ENCODE measurements at places on chromosomes 5 and 9.

DNA sequence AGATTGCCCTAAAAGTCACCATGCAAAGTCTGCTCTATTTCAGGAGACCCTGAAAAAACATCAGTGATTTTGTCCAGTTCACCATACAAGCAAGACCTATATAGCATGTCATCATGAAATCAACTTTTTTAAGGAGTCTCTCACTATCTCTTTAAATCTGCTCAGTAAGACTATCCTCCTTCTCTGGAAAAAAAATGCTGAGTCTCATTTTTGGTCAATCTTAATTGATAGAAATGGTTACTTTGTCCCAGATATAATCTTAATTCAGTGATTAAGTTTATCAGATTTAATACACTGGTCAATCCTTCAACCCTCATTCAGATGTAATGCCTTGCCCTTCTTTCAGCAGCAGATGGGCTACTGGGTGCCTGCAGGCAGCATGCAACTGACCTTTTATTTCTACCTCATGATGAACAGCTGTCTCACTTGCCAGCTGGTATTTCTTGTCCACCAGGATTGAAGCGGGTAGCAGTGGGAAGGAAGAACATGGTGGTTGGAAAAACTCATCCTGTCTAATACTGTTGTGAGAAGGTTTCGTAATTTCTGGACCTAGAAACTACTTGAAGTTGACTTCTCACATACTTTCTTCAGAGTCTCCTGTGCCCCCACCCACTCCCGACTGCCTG is 375.3 kb downstream of the DNAH5 start:
- DNase-seq, result no peak

- DNase-seq, result no peak
Observed at GRCh38 chr5:103027267-103027666, 92.7 kb downstream of the GIN1 start.

GRCh38 chr5:1535646-1536045 is 11.9 kb upstream of the LPCAT1 start:
- DNase-seq, result no peak

- DNase-seq, result no peak
Observed at GRCh38 chr5:172150514-172151425, 37.3 kb downstream of the STK10 start.

DNA sequence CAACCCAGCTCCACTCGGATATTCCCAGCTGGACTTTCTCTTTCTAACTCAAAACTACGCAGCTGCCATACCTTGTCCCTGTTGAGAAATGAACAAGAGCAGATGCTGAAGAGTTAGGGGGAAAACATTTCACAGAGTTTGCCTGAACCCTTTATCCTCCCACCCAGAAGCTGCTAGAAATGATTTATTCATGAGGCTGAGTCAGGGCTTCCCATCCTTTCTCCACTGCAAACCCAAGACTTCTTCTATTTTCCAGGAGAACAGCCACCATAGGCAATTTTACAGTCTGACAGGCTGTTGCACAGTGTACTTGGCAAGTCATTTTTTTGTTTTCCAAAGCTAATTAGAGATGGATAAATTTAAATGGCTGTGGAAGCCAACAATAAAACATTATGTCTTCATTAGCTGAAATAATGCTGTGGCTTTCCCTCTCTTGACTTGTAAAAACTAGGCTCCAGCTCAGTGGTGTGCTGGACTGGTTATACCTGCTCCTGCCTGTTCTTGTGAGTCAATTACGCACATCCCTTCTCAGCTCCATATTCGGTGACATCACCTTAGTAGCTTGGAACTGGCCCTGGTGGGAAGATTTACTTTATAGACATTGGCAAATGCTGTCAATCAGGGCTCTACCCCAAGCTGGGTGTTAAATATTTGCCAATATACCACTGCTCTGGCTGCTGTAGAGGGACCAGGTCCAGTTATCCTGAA is 71.9 kb downstream of the KIF4B start:
- DNase-seq, result no peak

GRCh38 chr5:139394123-139394653 is 716 bp downstream of the PROB1 start:
- DNase-seq, result no peak

- DNase-seq, result no peak
Observed at GRCh38 chr9:16371306-16371705, 499.2 kb downstream of the BNC2 start.
